Activated CD4-positive, alpha-beta T cell treated with anti-CD3 and anti-CD28 coated beads for 24 hours (primary cell): ENCODE measurements at places on chromosomes 7 and 10.

- DNase-seq: no peak
These were observed 29.5 kb downstream of the CDK13 start for GRCh38 chr7:39979406-39980073.

DNA sequence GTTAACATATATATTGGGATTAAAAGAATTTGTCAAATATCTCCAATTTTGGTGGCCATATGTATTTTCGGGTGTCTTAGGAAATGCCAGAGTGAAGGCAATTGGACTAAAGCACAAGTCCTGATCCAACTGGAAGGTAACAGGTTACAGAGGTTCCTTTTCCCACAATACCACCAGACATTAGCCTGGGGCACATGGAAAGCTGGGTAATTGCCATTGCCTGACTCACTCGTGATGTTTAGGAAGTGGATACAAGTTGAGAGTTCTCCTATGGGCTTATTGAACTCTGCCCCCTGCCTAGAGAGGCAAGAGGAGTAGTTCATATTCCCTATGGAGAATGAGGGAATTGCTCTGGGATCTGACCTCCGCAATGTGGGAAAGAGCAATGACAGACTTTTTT, 5.7 kb downstream of the DNAH11 start:
- DNase-seq: no peak

DNA sequence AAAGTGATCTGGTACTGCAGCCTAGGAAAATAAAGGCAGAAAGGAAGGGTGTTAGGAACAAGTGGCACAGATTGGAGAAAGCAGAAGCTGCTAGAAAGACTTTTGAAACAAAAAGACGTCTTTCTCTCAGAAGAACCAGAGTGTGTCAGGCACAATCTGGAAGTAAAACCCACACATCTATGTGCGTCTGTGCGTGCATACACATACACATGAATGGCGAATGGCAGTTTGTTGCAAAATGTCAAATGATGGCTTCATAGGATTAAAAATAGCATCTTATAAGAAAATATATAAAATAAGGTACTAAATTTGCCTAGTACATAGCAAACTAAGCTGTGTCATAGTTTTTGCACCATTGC, 246.3 kb downstream of the CDK14 start:
- no peak for DNase-seq

GRCh38 chr7:70881167-70881847, 250.6 kb upstream of the GALNT17 start:
- no peak for DNase-seq

- peak; percentile 46 for DNase-seq
These were observed 39.1 kb downstream of the VOPP1 start for GRCh38 chr7:55533050-55533728.

DNA sequence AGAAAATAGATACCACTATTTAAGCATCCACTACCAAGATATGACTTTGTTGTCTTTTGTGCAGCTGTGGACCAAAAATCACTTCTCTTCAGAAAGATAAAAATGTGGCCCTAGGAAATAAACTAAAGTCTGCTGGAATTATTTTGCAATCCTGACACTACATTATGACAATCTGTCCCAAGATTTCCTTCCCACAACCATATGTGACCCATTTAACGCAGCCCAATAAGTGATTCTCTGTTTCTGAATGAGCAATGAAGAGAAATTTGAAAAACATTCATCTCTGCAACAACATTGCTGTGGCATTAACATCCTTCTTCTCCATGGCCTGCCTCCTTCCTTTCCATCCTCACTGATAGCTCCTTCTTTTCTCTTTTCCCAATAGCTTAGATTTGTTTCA, 212.0 kb downstream of the TSPAN12 start:
- DNase-seq: no peak

DNA sequence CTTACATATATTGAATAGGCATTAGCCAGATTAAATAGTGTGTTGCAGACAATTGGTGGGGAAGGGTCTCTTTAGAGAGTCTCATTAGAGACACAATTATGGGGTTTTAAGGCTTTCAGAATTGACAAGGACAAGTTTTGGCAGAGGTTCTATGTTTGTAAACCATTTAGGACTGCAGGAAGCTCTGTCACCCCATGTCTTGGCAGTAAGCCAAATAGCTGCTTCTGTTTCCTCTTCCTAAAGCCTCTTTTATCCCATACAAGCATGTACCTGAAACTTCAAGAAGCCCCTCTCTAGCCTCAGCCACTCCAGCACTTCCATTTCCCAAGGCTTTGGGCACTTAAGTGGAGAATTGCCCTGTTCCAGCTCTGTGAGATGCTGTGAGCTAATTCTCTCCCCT, 21.8 kb upstream of the LRRC4 start:
- DNase-seq: no peak

DNA sequence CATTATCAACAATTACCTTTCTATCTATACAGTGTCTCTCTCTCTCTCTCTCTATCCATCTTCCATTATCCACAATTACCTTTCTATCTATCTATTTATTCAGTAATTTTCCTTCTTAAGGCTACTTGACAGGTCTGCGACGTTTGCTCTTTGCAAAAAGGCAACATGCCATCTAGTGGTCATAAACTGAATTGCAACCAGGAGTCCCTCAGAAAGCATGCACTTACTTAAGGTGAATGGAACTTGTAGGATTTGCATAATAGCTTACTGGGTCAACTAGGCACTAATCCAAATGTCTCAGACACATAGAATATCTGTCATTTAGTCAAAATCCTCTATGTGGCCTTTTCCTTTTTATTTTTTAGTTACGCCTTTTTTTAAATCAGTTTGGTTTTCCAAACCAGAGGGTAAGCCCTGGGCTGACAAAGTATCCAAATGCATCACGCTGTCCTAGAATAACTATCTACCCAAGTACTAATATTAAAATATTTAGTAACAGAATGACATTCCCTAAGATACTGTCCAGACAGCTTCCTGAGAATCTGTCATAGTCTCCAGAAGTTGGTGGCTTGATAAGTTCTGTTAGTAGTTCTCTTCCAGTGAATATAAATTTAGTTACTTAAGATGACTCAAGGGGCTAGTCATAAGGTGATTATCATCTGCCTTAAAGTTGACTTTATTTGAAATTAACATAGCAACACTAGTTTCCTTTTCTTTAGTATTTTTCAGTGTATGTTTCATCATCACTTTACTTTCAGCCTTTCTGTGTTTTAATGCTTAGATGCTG, 208.3 kb downstream of the PPP1R3A start:
- peak; percentile 19 for DNase-seq

- DNase-seq: no peak
These were observed 182.8 kb downstream of the DIP2C start for GRCh38 chr10:506451-507354.

DNA sequence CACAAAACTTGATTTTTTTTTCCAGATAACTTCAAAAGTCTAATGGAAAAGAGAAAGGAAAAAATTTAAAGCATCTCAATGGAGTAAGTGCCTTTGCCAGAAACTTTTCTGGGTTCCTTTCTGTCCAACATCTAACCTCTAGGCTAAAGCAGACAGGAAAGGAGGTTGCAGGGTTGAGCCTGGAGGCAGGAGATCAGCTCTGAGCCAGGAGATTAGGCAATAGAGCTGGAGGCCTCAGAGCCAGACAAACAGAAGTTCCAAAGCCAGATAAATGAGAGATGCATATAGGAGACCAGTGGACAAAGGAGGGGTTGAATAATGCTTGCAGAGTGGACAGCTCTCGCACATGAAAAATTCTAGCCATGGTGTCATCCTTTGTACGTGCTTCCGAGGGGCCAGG, 42.9 kb downstream of the CHN2 start:
- no peak for DNase-seq

DNA sequence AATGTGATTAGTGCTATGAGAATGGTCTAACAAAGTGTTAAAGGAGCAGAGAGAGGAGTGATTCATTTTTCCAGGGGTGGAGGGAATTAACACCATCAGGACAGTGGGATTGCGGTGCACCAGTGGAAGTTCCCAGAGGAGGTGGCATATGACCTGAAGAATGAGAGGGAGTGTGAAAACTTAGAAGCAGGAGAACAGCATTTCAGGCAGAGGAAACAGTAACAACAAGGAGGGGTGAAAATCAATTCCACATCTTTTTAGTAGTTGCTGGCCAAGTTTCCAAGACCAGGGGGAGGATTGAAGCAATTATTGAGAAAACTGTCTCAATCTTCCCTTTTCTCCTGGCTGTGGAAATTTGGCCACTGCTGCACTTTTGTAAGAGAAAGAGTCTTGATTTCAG, 23.7 kb upstream of the CCDC172 start:
- no peak for DNase-seq

DNA sequence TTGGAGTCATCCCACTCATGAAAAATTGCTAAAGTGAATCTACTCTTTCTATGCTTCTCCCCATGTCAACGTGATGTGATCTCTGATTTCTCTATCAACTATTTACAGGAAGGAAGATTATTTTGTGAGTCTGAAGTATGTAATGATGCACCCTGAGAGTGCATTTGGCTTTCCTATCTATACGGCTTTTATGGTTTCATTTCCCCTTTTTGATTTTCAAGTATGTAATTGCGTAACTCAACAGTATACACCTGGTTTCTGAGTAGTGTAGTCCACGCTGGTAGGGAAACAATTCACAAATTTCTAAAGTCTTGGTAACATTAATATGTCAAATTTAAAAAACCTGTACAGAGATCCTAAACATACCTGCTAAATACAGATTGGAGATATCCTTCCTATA, 194.7 kb upstream of the SEMA3A start:
- DNase-seq: no peak

GRCh38 chr7:130134106-130134636, 63.8 kb downstream of the KLHDC10 start:
- DNase-seq: no peak

GRCh38 chr10:125398270-125398669, 237.9 kb upstream of the CTBP2 start:
- DNase-seq: no peak

GRCh38 chr10:90732581-90732980, 125.3 kb downstream of the HTR7 start:
- DNase-seq: no peak

- DNase-seq: no peak
These were observed 40.4 kb upstream of the DMTF1 start for GRCh38 chr7:87111877-87112276.

DNA sequence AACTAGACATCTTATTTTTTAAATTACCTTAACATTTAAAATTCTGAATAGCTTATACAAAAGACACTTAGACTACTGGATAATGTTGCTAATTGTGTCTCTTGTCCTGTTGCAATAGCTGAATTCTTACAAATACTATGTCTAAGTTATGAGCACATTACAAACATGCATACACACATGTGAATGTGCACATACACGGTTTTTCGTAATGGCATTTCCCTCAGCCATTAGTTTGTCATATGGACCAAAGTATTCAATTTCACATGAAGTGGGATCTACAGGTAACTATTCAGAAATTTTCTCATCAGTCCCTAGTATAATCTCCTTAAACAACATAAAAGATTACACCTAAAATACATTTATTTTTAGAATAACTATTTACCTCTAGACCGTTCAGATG, 178.6 kb upstream of the BET1 start:
- DNase-seq: no peak

DNA sequence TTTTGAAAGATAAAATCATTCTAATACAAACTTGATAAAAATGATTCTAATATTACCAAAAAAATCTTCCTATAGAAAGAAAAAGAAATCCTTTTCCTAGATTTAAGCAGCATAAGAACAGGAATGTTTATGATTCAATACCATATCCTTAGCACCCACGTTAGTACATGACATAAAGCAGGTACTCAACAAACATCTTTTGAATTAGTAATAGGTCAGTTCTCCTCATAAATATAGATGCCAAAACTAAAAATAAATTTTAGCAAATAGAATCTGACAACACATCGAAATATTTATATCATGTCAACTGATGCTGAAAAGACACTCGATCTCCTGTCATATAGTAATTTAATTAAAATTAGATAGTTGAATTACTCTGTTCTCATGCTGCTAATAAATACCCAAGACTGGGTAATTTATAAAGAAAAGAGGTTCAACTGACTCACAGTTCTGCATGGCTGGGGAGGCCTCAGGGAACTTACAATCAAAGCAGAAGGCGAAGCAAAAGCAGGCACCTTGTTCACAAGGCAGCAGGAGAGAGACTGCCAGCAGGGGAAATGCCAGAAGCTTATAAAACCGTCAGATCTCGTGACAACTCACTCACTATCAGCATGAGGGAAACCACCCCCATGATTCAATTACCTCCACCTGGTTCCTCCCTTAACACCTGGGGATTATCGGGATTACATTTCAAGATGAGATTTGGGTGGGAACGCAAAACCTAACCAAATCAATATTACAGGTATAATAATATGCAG, 191.8 kb downstream of the HTR7 start:
- no peak for DNase-seq

- DNase-seq: no peak
These were observed 152.6 kb upstream of the RNF32 start for GRCh38 chr7:156487811-156488533.

DNA sequence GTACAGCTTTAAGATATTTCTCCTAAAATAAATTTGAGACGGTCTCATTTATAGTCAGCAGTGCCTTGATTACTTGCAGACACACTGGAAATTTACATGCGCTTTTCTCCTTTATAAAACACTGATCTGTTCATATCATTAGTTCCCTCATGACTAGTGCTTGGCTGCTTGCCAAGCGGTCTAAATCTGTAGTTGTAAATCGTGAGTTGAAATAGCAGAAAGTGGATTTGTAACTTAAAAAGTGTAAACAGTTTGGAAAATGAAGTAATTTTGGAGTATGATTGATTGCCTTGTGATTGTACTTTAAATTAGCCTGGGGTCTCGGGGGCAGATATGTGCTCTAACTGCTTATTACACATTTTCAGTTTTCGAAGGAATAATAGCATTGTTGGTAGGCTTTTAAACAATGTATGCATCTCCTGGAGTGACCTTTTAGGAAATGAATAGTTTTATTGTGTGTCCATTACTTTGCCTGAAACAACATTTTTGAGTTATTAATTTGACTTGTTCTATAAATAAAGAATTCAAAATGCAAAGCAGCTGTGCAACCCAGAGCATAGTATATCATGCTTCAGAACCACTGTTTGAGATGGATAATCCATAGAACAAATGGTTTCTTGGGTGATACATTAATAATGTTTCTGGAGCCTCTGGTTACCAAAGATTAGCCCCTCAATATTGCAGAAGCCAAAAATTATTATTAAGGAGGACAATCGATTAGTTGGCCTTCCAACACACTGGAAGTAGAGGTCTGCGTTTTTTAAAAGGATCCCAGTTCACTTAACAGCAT, 73.3 kb downstream of the ARID5B start:
- DNase-seq: no peak

GRCh38 chr10:97168645-97169044, 17.1 kb downstream of the SLIT1 start:
- no peak for DNase-seq

- no peak for DNase-seq
These were observed 541.0 kb upstream of the FZD8 start for GRCh38 chr10:36183056-36183455.

DNA sequence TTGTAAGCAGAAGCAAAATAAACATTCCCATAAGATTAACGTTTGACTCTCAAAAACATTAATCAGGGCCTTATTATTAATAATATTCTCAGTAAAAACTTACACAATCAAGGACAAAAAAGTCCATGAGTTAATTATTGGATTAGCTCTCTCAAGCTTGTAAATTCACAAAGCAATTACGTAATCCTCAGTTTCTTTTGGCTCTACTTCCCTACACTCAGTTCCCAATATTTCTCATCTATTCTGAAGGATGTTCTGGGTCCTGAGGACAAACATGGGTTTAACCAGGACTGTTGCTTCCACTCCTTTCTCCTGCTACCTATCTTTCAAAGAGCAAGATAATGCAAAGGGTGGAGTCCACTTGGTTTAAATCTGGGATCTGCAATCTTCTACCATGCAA, 15.1 kb downstream of the FBXL13 start:
- no peak for DNase-seq
